ENCODE measurements at places on chromosomes 5 and 9. TPM values are rescaled to one million over a fixed set of nuclear protein-coding genes. Genes with fewer than 3 reads are reported as not detected.

DNA sequence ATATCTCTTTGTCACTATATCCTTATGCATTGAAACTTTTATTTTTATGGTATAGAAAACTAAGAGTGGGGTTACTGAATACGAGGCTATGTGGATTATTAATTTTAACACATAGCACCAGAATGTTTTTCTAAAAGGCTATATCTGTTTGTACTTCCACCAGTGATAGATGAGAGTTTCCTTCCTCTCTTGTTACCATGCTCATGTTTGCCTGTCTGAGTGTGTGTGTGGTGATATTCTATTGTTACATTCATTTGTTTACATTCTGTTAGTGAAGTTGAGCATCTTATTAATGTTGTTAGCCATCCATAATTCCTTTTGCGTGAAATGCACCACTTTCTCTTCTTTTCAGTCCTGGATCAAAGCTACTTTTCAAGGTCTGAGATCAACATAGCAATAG lies 54.1 kb upstream of the ALDH1A1 start:
- DNase-seq = no peak

- no peak for DNase-seq
Observed at GRCh38 chr9:126459965-126460843, 133.6 kb downstream of the MVB12B start.

DNA sequence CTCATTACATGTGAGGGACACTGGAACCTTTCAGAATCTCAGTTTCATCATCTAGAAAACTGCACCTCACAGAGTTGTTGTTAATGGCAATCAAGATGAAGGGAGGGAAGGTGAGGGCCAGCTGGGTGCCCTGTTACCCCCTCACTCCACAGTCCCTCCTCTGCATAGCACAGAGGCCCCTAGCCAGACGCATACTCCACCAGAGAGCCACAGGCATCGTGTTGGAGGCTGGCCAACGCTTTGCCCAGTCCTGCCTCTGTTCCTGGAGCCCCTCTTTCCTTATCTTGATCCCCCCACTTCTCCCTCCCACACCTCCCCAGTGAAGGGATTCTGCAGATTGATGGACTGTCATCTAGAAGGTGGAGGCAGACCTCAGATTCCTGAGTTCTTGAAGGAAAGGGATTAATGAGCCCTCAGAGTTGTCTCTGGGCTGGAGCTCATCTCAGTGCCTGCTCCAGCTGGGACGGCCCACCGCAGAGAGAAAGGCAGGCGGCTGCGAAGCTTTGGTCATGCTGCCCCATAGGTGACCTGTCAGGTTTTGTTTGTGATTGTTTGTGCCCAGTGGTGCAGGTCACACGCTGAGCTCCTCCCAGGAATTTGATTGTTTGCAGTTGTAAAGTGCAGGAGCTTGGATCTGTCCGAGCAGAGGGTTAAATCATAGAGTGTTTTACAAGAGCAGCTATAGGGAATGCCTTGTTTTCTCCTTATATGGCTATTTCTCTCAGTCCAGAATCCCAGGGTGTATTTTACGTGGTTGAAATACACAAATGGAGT lies 487.3 kb downstream of the CCDC171 start:
- no peak for DNase-seq

DNA sequence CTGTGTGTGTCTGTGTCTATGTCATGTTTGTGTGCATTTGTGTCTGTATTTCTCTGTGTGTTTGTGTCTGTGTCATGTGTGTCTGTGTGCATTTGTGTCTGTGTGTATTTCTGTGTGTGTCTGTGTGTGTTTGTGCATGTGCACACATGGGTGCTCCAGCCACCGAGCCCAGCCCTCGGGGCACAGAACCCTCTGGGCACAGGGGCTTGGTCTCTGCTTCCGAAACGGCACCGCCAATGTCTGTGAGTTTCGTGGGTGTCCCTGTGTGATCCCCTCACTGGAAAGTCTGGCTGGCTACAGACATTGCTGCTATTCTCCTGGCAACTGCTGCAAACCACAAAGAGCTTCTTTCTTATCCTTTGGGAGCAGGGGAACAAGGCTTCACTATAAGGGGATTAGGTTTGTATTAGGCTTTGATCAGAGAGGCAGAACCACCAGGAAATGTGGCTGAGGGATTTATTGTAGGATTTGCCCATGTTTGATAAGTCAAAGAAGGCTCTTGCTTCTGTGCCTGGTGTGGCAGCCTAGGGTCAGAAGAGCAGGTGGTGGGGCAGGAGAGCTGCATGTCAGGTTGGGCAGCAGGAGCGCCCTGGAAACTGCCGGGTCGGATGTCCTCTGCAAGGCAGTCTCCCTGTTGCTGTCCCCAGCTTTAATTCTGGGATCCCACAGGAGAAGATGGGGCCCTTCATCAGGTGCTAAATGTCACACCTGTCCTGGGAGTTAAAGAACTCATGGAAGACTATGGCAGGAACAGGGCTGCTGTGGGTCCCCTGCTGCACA lies 39.6 kb upstream of the FCN1 start:
- DNase-seq = no peak

Gene NRARP
- 0.91 TPM for total RNA-seq

Gene ANXA2R
- total RNA-seq = 44.0 TPM

Gene CNTRL
- total RNA-seq = 69.5 TPM

DNA sequence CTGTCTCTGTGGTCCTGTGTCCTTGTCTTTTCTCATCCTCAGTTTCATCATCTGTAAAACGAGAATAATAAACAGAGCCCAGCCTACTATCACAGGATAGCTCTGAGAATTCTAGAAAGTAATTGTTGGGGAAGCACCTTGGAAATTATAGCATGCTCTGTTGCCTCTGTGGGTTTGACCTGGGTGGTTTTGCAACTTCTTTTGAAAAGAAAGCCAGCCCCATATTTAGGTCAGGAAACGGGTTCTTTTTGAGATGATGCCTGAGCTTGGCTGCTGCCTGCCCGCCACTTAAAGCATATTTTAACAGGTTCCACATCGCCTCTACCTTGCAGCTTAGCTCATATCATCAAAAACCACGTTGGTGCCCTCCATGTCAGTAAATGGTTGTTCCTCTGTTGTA lies 111.1 kb downstream of the TLR4 start:
- no peak for DNase-seq

- no peak for DNase-seq
Observed at GRCh38 chr5:80885396-80886000, 74.7 kb upstream of the RASGRF2 start.

GRCh38 chr9:71987471-71988371 lies 72.7 kb downstream of the C9orf57 start:
- DNase-seq = no peak

DNA sequence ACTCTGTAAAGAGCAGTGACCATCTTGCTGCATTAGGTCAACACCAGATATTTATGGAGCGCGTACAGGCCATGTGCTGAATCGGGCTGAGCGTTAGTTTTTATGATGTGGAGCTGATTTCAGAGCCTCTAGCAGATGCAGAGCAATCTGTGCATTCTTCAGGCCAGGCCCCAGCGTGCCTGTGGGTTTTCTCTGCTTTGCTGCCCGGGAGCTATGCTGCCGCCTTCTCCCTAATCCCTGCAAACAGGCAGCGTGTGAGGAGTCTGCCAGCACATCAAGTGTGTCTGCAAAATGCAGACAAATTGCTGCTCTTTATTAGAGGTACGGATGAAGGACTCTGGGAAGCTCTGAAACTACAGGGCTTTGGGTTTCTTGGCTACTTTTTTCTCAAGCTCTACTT lies 170.0 kb downstream of the NTRK2 start:
- no peak for DNase-seq

Gene PCDHB16
- not detected for total RNA-seq

Gene ELOVL7
- 40.1 TPM for total RNA-seq

Gene ACSL6
- total RNA-seq = 22.2 TPM

Gene NR2F1
- not detected for total RNA-seq

- DNase-seq = no peak
Observed at GRCh38 chr5:111782216-111782615, 25.2 kb upstream of the NREP start.

- no peak for DNase-seq
Observed at GRCh38 chr9:81245254-81245956, 443.9 kb downstream of the TLE1 start.

Gene GGTA1
- 0.50 TPM for total RNA-seq

Gene TGFBI
- 8.6 TPM for total RNA-seq

Gene CTXN3
- not detected for total RNA-seq

DNA sequence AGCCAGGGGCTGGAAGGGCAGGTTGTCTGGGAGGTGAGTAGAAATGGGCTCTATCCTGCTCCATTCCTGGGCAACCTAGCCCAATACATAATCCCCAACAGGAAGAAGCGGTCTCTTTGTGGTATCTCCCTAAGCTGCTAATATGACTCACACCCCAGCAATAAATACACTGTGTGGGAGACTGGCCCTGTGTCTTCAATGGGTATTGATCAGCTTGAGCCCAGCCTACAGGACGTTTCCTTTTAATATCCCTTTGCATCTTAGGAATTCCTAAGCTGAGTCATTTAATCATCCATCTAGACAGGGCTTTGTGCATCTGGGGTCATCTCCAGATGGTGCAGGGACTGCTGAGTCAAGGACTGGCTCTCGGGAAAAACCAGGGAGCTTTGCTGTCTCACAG lies 207.0 kb upstream of the PANK3 start:
- DNase-seq = no peak

DNA sequence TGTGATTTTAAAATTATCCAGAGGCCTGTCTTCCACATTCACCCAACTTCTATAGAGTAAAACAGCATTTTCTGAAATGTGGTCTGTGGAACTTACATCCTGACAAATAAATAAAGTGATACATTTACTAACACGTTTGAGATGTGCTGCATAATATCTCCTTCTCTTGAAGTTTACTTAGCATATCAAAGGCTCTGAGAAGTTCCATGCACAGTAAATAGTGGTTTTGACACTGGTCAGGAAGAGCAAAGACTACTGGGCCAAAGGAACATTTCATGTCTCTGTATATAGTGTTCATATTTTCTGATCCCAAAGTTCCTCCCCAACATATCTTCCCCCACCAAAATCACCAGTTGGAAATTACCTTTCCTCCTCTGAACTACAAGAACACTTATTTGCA lies 30.5 kb upstream of the TARS1 start:
- DNase-seq = no peak

Gene GSN
- 29.6 TPM for total RNA-seq

All from T-helper 17 cell (primary cell).